ENCODE measurements at places on chromosomes 1 and 21.

DNA sequence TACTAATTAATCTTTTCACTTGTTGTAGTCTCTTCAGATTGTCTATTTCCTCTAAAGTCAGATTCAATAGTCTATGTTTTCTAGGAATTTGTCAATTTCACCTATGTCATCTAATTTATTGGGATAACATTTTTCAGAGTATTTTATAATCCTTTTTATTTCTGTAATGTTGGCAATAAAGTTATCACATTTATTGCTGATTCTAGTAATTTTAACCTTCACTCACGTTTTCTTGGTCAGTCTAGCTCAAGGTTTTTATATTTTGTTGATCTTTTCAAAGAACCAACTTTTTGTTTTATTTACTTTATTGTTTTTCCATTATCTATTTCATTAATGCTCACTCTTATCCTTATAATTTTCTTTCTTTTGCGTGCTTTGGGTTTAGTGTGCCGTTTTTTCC is 97.9 kb upstream of the GNG12 start:
- no peak for DNase-seq

DNA sequence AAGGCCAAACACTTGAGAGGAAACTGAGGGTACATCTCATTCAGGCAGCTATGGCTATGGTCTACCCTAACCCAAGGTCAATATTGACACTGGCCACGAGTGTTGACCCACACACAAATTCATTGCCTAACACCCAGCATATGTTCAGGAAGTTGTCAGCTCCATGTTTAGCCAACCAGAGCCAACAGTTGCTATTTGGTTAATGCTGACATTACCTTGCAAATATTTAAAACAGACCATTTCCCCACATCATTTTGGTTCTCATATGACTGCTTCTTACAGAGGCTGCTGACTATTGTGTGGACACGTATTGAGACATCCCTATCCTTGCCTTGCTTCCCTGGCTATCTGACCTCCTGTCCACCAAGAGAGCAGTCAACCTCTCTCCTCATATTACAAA is 97.3 kb downstream of the LMX1A start:
- DNase-seq: no peak

GRCh38 chr21:15221799-15222386 is 157.1 kb upstream of the NRIP1 start:
- no peak for DNase-seq

GRCh38 chr1:116472431-116472961 is 98.3 kb downstream of the CD58 start:
- DNase-seq: no peak

GRCh38 chr1:63328781-63329180 is 6.4 kb downstream of the FOXD3 start:
- no peak for DNase-seq

- no peak for DNase-seq
Observed at GRCh38 chr1:119829625-119830024, 18.4 kb upstream of the REG4 start.

DNA sequence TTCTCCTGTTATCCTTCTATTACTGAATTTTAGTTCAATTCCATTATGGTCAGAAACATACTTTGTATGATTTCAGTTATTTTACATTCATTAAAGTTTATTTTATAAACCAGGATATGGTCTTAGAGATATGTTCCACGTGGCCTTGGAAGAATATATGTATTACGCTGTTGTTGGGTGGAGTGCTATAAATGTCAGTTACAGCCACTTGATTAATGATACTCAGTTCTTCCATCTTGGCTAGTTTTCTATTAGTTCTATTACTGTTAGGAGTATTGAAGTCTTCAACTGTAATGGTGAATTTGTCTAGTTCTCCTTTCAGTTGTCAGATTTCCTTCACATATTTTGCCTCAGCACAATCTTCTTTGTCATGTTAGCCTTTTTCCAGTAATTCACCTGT is 26.7 kb downstream of the CCSAP start:
- DNase-seq: no peak

DNA sequence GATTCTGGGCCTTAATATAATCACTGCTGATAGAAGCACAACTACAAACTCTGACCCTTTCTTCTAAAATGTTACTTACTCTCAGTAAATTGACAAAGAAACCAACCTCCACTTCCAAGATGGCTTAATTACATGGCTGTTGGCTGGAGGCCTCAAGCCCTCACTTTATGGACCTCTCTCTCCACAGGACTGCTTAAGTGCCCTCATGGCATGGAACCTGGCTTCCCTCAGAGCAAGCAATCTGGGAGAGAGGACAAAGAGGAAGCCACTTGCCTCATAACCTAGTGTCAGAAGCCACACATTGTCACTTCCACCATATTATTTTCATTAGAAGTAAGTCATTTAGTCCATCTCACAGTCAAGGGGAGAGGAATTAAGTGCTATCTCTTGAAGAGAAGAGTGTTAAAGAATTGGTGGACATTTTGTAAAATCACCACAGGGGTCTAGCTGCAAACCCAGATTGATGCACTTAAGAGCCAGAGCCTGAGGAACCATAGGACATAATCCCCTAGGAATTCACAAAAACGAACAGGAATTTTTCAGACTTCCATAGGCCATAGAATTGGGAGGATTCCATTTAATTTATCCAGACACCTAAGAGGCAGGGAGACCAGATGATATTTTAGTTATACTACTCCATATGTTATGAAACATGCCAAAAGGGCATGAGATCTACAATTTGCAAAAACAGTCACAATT is 97.5 kb upstream of the TNFSF4 start:
- DNase-seq: no peak

- no peak for DNase-seq
Observed at GRCh38 chr1:8109216-8109615, 83.1 kb upstream of the ERRFI1 start.

GRCh38 chr1:234861761-234862160 is 251.8 kb upstream of the IRF2BP2 start:
- DNase-seq: no peak
